NCI-H1417 treated with DMSO at 0.1 percent for 48 hours (cell line): ENCODE measurements at places on chromosomes 6 and 20.

- DNase-seq = no peak
Measured at GRCh38 chr6:83536034-83536646, 23.8 kb downstream of the PRSS35 start.

- DNase-seq = no peak
Measured at GRCh38 chr6:7650878-7651277, 60.9 kb downstream of the SNRNP48 start.

DNA sequence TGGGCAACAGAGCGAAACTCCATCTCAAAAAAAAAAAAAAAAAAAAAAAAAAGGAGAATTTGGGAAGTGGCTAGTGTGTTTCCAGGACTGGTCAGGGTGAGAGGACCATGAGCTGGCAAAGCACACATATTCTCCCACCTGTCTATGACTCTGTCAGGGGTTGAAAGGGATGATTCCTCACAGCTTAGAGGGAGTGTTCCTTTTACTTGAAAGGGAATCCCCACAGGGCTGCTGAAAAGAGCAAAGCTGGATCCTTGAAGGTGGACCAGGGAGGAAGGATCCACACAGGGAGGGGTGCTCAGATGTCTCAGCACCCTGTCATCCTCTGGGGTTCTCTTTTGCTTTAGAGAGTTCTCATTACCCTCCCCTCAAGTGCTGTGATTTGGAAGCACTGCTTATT is 13.2 kb downstream of the MRAP2 start:
- no peak for DNase-seq

GRCh38 chr6:35731736-35732532 is 4.9 kb upstream of the ARMC12 start:
- DNase-seq = no peak

- DNase-seq = no peak
Measured at GRCh38 chr6:30820193-30820592, 64.1 kb upstream of the DDR1 start.

GRCh38 chr6:158539413-158539812 is 20.5 kb upstream of the TMEM181 start:
- no peak for DNase-seq

DNA sequence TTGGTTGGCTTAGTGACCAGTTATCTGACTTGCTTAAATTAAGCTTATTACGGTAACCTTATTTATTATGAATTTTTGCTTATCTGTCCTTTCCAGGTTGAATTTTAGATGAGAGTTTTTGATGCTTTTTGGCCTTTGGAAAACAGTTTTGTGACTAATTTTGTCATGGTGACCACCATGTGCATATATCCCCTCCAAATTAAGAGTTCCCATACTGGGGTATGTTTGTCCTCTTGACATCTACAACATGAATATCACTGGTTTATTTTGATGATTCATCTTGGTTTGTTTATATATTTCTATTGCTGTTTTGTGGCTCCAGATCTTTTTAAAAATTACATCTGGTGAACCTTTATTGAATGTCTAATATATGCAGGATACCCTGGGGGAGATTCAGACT is 61.4 kb downstream of the PHF20 start:
- no peak for DNase-seq

- no peak for DNase-seq
Measured at GRCh38 chr20:8021541-8022269, 2.1 kb upstream of the TMX4 start.

- no peak for DNase-seq
Measured at GRCh38 chr6:79842376-79843040, 104.8 kb downstream of the ELOVL4 start.

GRCh38 chr6:40585651-40586269 is 1.4 kb downstream of the LRFN2 start:
- DNase-seq = peak; percentile 16

DNA sequence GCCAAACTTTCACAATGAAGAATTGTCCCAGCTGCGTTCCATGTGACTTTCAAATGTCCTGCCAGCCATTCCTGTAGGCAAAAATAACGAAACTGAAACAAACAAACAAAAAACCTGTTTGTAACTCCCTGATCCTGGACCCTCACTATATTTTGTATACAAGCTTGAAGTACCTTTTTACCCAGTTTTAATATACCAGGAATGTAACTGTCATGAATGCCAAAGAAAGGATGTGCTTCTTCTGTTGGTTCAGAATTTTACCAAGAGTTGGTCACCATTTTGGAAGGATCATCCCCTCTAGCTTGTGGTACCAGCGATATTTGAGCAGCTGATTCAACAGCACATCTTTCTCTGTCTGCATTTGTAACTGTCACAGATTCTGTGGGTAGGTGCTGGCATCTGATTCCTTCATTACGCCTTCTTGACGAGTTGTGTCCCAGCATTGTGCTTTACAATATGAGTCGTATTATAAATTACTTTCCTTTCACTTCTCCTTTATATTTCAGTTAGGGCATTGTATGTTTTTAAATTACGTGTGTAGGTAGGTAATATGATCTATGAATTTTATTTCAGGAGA is 93.9 kb downstream of the DLGAP4 start:
- DNase-seq = no peak

DNA sequence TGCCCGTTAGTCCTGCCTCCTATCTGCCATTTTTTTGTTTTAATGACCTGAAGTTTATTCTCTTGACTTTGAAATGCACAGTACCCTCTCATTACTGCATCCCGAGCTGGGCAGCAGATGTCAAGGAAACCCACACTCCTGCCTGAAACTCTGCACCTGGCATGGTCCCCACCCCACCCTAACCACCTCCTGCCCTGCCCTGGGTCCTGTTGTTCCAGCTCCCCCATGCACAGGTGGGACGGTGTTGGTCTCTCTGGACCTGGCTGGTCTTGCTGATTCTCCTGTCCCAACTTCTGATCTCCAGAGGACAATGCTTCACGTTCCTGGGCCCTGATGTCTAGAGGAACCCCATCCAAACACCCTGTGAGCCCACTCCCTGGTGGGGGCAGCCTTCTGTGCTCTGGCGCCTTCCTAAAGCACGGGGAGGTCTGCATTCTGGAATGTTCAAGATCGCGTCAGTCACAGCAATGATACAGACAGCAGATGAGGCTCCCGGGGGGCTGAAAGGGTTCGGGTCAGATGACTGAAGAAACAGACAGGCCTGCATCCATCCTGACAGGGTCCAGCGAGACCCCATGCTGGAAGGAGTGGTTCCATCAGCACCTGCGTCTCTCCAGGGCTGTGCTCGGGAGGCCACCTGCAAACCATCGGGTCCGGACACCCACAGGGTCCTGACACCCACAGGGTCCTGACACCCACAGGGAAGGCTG is 73.6 kb downstream of the ERMARD start:
- no peak for DNase-seq

GRCh38 chr20:40368876-40369275 is 320.2 kb downstream of the MAFB start:
- DNase-seq = no peak

DNA sequence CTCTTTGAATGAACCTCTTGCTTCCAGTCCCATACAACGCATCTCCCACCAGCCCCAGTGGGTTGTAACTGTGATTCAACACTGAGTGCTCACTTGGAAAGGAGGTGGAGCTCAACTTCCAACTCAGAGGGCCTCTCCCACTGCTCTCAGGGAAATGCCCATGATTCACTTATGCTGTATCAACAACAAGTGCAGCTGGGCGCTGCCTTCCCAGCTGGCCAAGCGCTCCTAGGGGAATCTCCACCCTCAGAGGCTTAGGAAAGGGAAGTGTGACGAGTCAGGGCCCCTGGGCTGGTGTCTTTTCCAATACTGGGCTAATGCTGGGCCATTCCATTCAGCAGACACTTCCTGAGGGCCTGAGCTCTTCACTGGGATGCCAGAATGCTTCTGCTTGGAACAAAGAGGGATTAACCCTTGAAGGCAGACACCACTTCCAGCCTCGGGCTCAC is 8.1 kb upstream of the OCSTAMP start:
- DNase-seq = no peak

DNA sequence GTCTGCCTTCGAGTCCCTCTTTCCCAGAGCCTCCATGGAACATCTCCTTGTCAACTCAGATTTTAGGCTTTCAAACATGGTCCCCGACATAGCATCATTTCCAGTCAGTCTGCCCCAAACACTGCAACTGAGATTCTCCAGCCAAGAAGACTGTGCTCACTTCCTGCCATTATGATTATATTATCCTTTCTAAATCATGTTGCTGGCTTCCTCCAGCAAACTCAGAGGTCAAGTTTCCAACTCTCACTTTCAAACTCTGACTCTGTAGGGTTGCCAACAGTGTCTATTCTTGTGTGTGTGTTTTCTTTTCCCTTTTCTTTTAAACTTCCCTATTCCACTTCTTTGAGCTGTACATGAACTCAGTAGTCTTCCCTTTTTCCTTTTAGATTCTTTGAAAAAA is 61.2 kb upstream of the TRAF3IP2 start:
- no peak for DNase-seq

GRCh38 chr6:21147995-21148394 is 445.6 kb upstream of the SOX4 start:
- peak; percentile 56 for DNase-seq

GRCh38 chr20:3121271-3121911 is 36.9 kb upstream of the AVP start:
- DNase-seq = no peak

DNA sequence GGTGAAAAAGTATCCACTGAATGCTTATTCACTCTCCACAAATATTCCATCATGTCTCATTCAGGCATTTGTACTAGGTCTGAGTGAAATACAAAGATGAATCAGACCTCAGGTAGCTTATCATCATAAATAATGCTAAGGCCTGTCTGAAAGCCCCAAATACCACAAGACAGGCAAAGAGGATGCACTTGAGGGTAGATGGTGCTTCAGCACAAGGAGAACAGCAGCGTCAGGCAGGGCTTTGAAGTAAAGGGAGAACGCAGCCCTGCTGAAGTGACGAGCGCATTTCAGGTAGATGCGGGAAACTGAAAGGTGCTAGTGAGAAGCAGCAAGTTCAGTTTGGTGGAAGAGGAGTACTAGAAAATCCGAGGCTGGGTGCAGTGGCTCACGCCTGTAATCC is 38.7 kb downstream of the MAP3K5 start:
- no peak for DNase-seq

DNA sequence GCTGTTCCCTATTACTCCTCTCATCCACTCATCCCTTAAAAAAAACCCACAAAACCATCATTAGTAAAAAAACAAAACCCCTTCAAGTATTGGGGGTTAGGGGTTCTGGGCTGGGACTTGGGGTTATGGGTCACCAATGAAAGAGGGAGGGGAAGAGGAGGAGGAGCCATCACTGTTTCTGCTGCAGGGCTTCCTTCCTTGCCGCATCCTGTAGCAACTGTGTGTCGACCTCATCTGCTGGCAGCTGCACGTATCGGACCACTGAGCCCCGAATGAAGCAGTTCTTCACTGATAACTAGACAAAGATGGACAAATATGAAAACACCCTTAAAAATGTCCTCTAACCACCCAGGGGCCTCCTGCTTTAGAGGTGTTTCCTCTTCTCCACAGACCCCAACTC is 2.0 kb upstream of the VARS1 start:
- DNase-seq = no peak

DNA sequence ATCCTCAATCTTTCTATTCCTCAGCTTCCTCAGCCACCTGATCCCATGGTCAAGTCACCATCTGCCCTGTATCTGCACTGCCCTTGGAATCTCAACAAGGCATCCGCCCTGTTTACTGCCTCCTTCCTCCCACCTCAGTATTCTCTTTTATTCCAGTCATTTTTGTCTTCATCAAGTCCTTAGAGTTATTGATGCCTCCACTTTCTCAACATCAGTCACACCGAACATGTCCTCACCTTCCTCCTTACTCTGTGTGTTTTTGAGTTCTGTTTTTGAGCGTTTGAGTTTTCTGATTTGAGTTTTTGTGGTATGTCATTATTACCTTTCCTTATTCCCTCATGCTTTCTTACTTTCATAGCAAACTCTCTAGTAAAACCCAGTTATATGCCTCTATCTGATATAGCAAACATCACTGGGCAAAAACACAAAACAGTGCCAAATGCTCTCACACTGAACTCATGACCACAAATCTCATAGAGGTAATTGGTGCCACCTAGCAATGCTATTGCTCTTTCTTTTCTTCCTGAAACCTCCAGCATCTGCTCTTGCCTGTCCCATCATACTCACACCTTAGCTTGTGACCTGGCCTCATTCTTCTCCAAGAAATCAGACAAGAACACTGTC is 11.8 kb upstream of the GNRH2 start:
- DNase-seq = no peak
